ENCODE measurements at places on chromosomes 12 and 14.

- no peak for DNase-seq
Observed at GRCh38 chr14:93765155-93765554, 23.1 kb downstream of the PRIMA1 start.

- no peak for DNase-seq
Observed at GRCh38 chr14:40697231-40697630, 909.4 kb upstream of the LRFN5 start.

DNA sequence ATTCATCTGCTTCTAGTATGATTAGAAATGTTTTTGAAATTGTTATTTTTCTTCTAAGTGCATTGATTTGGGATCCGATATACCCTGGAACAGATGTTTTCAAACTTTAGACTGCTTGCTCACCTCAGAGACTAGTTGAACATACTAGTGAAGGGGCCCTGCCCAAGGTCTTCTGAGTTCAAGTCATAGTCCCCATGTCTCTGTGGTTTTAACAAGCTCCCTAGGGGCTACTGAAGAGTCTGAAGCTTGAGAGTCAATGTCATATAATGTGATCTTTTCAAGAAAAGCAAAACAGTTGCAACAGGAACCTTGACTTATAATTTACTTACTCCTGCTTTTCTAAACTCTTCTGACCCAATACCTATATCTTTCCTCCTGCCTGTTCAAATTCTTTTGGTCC lies 7.5 kb upstream of the UBE2N start:
- DNase-seq, result no peak

- DNase-seq, result peak; percentile 47
Observed at GRCh38 chr12:77734214-77734883, 96.3 kb upstream of the NAV3 start.
